ENCODE measurements at places on chromosomes 1 and 21. TPM values are rescaled to one million over a fixed set of nuclear protein-coding genes. Genes with fewer than 3 reads are reported as not detected.

Gene TM2D1
- 60.4 TPM for total RNA-seq

Gene COL24A1
- total RNA-seq, result not detected

Gene SPRR2A
- 0.39 TPM for total RNA-seq

Gene LZIC
- total RNA-seq, result 21.7 TPM

Gene DCST2
- total RNA-seq, result not detected

Gene REN
- not detected for total RNA-seq

Gene OR6P1
- total RNA-seq, result not detected

Gene FMOD
- total RNA-seq, result 0.42 TPM

Gene CRYZ
- total RNA-seq, result 61.5 TPM

Gene KCNJ9
- not detected for total RNA-seq

Gene VCAM1
- total RNA-seq, result not detected

Gene NID1
- total RNA-seq, result 8.4 TPM

Gene FNDC5
- not detected for total RNA-seq
